ENCODE measurements at places on chromosomes 12 and 14.

- DNase-seq = no peak
Measured at GRCh38 chr12:130832561-130833209, 6.4 kb downstream of the STX2 start.

DNA sequence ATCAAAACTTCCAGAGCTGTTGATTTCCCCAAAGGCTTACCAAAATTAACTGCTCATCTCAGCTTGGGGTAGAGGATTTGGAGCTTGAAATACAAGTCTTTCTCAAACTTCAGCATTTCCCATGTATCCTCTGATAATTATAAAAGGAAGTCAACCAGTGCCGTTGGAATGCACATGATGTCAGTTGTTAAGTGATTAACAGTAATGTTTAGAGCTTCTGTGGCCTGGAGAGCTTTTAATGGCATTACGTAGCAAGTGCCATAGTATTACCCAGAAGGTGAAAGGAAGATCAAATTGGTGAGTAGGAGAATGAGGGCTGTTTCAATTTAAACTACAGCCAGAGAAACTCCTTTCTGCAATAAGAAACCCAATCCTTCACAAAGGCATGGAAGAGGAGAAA is 62.5 kb upstream of the PTPRR start:
- DNase-seq = peak; percentile 51

GRCh38 chr14:52481864-52482263 is 70.4 kb downstream of the TXNDC16 start:
- no peak for DNase-seq

GRCh38 chr14:54890788-54891187 is 11.8 kb downstream of the GCH1 start:
- DNase-seq = no peak

DNA sequence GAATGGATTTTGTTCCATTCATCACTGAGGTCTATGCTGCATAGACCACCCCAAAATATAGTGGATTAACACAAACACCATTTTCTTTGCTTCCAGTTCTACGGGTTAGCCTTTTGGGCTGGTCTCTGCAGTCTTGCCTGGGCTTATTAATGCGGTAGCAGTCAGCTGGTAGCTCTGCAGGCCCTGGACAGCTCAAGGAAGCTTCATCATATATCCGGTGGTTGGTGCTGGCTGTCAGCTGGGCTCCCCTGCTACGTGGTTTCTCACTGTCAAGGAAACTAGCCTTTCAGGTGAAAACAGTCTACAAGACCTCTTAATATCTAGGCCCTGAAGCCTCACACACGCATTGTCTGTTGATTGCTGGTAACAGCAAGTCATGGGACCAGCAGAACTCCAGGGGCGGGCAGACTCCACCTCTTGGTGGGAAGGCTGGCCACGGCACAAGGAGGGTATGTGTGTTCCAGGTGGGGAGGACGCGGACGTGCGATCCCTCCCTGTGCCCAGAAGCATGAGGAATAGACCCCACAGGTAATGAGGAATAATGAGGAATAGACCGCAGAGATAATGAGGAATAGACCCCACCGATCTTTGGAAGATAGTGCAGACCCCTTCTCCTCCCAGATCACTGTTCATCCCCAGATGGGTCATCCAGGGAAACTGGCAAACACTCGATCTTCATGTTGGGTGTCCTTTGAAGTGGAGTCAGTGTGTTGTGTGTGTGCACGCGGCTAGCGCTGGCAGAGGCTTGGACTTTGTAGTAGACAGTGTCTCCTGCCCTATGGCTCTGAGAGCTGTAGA is 13.3 kb downstream of the TSPAN9 start:
- DNase-seq = no peak

- DNase-seq = peak; percentile 54
Measured at GRCh38 chr12:24111616-24112015, 162.1 kb upstream of the SOX5 start.

Data from M059J (cell line).